Fibroblast of skin of right quadriceps (primary cell): ENCODE measurements at places on chromosomes 2 and 18.
A peak's percentile ranks its signal among the peaks of the same experiment; 100 is the strongest.

DNA sequence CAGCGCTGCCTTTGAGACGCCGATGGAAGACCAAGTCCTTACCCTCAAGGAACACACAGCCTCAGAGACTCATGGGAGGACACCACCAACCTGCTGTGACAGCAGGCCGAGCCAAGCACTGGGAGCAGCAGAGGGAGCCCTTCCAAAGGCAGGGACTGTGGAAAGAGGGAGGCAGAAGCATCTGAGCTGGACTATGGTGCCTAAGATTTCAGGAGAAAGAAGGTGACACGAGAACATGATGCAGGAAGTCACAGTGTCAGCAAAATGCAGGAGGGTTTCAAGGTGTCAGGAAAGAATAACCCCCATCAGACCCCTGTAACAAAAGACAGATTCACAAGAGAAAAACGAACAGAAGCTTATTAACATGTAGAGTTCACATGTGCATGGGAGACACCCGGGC is 24.2 kb upstream of the COX7A2L start:
- DNase-seq: no peak

DNA sequence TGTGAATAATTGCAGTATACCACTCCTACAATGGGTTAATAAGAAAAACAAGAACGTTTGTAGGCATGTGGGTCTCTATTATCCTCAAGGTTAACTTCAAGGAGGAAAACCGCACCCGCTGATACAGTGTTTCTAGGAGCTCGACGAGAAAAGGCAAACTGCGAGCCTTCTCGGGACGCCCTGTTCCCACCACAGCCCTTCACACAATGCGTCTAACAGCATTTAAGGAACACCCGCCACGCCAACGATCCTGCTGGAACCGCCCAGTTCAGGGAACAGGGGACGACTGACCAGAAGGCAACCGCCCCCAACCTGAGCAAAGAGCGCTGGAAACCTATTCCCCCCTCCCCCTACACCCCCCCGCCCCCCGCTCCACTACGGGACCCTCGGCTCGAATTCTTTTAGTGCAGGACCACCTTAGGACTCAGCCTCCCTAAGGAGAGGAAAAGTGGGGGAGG is 710 bp upstream of the TMSB10 start:
- peak; percentile 75 for DNase-seq

DNA sequence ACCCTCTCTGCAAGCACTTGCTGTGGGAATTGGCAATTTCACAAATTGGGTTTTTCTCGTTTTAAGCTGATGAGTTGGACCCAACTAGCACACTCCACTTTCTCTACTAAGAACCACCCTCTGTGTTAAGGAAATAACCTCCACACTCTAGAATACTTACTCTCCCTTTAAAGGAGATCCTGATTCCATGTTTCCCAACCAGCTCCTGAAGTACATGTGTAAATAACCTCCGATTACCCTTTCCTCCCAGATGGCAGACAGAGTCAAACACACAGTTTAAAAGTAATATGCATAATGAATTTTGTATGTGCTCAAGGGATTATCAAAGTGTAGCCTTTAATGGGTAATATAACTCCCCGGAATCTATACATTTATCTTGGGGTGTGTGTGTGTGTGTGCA is 171.3 kb upstream of the OSR1 start:
- no peak for DNase-seq

DNA sequence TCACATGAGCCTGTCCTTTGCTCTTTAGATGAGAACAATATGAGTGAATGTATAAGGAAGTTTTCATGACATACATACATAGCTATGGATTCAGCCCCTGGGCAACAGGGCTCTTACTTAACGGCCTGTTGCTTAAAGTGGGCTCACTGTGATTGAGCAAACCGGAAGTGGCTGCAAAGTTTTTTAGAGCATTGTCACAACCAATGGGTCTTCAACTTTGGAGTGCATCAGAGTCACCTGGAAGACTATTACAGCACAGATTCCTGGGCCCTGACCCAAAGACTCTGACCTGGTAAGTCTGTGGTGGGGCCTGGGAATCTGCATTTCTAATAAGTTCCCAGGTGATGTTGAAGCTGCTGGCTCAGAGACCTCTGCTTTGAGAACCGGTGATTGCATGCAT is 106.3 kb upstream of the SEC11C start:
- peak; percentile 50 for DNase-seq

DNA sequence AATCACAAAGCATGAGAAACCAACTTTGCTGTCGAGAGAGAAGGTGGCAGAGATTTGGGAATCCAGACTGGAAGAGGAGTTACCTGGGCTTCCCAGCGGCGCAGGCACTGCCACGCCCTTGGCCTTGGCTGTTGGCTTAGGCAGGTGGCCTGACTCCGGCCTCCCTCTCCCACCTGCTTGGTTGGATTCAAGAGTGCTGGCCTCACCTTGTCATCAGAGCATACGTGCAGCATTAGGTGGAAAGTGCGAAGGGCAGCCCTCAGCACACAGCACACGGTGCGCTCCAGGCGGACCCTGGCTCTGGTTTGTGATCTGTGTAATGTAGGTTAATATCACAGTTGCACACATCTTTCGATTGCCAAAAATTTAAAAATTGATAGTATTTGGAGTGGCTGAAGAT is 19.2 kb upstream of the ASB1 start:
- no peak for DNase-seq

- no peak for DNase-seq
Measured at GRCh38 chr2:240413813-240414429, 21.5 kb upstream of the GPC1 start.

DNA sequence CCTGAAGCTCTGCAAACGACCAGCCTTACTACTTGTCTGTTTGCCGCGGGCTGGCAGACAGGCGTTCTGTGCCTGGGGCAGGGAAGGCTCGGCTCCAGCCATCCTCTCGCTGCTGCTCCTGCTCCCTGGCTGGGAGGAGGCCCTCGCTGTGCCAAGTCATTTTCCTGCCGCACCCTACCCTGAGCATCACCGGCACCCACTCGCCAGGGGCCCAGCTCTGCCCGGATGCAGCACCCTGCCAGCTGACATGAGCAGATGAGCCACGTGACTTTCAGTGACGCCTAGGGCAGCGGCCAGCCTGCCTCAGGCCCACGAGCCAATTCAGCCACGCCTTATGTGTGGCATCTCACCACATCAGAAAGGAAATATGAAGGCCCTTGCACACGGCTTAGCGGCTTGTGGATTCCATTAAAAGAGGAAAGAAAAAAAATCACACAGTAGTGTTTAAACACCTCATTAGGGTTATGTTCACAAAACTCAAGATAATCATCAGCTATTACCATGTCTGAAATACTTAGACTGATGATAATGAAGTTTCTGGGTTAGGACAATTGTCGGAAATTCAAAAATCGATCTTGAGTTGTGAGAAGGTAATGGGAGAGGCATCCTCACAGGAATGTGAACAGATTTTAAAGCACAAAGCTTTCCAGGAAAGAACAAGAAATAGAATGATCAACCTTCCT is 250.5 kb downstream of the TWIST2 start:
- DNase-seq: no peak

GRCh38 chr2:165056564-165056963 is 101.2 kb upstream of the SLC38A11 start:
- no peak for DNase-seq

- DNase-seq: no peak
Measured at GRCh38 chr2:200199576-200200263, 106.8 kb upstream of the SPATS2L start.

GRCh38 chr2:32745191-32745590 is 117.3 kb downstream of the TTC27 start:
- peak; percentile 64 for DNase-seq

DNA sequence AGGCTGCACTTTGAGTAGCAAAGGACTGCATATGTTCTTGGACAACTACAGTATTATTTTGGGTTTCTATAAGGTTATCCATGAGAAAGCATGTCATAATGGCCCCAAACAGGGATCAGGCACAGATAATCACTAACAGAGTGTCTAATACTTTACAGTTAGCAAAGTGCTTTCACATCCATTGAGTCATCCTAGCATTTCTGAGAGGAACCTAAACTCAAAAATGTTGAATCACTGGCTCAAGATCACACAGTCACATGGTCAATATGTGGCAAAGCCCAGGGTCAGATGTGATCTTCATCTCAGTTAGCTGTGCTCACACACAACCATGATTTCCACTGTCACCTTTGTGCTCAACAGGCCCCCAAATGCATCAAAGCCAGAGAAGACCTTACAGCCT is 156.1 kb upstream of the VRK2 start:
- peak; percentile 55 for DNase-seq

- DNase-seq: no peak
Measured at GRCh38 chr2:1253629-1254028, 159.6 kb upstream of the TPO start.

- no peak for DNase-seq
Measured at GRCh38 chr2:54864096-54864495, 140.6 kb downstream of the EML6 start.

DNA sequence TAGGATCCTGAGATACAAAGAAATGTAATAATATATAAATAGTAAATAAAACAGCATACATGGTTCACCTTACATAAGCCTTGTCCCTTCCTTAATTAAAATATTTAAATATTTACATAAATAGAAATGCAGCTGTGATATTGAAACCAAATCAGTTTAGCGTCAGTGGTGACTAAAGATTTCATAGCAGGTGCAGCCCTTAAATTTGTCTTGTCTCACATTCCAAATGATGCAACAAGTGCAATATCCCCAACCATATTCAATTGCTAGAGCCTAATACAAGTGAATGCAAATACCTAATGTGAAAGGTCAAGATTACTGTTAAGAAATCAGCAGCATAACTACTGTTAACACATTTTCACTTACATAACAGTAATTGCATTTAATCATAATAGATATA is 539.5 kb downstream of the NYAP2 start:
- no peak for DNase-seq

DNA sequence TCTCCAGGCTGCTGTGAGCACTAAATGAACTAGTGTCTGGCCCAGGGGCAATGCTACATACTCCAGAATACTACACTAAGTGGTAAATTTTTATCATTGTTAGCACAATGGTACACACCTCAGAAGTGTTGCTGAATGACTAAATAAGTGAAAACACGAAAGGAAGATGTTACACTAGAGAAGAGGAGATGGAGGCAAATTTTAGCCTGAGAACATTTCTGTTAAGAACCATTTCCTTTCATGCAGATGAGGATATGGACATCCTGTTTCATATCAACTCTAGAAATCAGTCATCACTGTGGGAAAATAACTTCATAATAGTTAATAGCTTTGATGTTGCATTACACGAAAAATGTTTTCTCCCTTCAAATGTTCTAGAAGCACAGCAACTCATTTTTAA is 117.6 kb upstream of the STK17B start:
- no peak for DNase-seq

GRCh38 chr18:49813069-49813318 is 339 bp downstream of the ACAA2 start:
- no peak for DNase-seq

DNA sequence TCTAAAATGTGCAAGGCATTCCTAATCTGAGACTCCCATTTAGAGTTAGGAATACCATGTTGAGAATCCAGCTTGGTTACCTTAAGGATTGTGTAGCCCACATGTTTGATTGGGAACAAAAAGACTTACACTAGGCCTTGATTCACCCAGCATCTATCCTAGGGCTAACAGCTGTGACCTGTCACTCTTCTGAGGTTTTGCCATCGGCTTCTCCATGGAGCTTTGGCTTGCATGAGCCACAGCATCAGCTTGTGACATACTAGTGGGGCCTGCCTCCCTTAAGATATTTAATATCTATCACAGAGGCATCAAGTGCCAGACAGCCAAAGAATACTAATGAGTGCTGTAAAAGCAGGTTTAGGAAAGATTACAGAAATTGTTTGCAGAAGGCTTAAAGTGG is 241.3 kb upstream of the UBE2E3 start:
- DNase-seq: no peak

DNA sequence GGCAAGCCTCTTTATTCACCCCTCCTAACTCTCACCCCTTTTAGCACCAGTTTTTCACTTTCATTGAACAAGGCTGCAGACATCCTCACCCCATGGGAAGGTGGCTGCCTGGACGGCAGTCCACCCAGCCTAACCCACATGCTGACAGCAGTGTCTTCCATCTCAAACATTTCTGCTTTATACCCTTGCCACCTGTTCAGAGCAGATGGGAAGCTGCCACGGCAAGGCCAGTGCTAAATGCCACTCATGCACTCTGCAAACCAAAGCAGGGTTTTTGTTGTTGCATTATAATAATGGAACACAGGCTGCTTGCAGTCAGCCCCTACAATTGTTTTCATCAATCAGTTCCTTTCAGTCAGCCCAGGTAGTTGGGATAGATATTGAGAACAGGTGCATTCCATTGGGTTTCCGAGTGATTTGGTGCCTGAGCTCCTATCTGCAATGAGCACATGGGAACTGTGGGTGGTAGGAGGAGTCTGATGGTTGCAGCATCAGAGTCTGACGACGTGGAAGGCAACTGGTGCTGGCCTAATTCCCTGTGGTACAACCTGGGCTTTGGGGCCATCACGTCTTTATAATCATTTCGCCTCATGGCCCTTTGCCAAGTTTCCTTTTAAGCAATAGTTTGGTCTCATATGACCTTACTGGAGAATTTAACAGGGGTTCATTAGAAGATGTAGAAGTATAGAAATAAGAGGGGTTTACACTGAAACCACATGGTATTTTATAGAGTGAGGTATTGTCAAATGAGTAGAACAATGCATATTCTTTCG is 252.5 kb upstream of the SP5 start:
- DNase-seq: no peak

DNA sequence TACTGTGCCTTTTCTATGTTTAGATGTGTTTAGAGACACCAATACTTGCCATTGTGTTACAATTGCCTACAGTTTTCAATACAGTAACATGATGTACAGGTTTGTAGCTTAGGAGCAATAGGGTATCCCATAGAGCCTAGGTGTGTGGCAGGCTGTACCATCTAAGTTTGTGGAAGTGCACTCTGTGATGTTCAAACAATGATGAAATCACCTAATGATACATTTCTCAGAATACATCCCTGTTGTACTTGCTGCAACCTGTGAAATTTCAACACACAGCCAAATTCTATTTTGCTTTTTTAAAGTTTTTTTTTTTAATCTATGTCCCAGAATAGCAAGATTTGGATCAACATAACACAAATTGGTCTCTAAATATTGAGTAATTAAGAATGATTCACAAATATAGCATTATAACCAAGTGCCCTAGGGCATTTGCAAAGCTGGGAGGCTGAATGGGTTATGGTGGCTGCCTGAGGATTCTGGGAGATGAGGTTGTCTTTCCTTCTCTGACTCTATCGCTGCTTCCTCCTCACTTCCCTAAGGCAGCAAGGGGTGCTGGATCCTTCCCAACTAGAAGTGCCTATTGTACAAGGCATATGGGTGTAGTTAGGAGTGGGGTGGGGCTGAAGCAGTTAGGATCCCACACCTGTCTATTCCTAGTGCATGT is 78.3 kb downstream of the SKA1 start:
- DNase-seq: no peak

GRCh38 chr2:168515502-168515901 is 59.4 kb downstream of the CERS6 start:
- DNase-seq: peak; percentile 90

DNA sequence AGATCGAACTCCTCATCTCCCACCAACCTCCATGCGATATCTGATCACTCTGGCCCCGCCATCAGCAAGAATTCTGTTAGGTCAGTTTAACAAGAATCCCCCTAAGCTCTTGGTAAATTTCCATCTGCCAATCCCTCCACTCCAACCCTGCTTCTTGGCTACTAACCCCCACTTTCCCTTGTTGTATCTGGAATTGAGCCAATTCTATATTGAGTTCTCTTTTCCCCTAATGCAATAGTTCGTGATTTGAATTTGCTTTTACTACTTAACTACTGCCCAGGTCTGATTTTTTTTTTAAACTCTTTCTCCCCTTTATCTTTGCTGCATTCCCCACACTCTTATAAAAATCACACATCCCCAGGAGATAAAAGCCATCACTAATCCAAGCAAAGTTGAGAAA is 159.3 kb upstream of the STK17B start:
- no peak for DNase-seq
